H4 (cell line): ENCODE measurements at places on chromosomes 13 and 19.

GRCh38 chr13:67946131-67946530 lies 716.0 kb upstream of the PCDH9 start:
- no peak for DNase-seq

GRCh38 chr13:43086181-43086580 lies 62.8 kb downstream of the DNAJC15 start:
- no peak for DNase-seq

DNA sequence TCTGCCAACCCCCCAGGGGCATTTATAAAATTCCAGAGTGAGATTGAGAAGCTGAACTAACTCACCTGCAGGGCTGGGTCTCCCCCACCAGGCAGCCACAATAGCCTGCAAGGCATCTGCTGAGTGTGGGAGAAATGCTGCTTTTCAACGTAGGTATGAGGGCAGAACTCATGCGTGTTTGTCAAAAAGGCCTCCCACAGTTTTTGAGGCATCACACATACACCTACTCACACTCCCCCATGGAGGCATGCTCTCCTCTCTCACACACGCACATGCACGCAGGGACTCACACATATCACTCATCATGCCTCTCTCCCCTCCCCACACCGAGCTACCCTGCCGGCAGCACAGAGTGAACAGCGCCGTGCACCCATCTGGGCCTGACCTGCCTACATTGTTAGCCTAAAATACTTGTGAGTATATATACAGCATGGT lies 390.5 kb downstream of the FGF9 start:
- DNase-seq, result no peak

DNA sequence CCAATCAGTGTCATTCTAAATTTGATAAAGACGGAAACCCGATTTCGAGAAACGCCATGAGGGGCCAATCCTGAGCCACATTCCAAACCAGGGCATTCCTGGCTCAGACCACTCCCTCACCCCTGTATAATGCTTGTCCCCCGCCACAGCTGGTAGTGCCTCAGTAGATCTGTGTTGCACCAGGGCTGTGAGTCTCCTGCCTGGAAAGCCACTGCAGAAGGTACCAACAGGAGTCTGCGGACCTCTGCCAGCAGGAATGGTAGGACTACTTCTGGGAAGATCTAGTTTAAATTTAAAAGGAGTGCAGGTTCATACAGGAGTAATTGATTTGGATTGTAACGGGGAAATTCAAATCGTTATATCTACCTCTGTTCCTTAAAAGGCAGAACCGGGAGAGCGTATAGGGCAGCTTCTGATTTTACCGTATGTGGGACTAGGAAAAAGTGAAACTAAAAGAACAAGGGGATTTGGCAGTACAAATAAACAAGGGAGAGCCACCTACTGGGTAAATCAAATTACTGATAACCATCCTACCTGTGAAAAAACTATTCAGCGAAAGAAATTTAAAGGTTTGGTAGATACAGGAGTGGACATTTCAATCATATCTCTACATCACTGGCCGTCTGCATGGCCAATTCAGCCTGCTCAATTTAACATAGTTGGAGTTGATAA lies 20.8 kb upstream of the ZNF266 start:
- DNase-seq, result peak; percentile 13
